Adrenal gland (tissue), 19 donors: ENCODE measurements at places on chromosomes 2 and 18. TPM values are rescaled to one million over a fixed set of nuclear protein-coding genes. Genes with fewer than 3 reads are reported as not detected.

GRCh38 chr2:55088400-55088799 lies 38.1 kb upstream of the RTN4 start:
- DNase-seq, result no peak
- no peak overlapping the region for H3K4me3 ChIP-seq
- H3K4me1 ChIP-seq, result no peaks in the 10 kb centered on the region
- no peak overlapping the region for H3K27ac ChIP-seq
- no peaks in the 10 kb centered on the region for H3K36me3 ChIP-seq

DNA sequence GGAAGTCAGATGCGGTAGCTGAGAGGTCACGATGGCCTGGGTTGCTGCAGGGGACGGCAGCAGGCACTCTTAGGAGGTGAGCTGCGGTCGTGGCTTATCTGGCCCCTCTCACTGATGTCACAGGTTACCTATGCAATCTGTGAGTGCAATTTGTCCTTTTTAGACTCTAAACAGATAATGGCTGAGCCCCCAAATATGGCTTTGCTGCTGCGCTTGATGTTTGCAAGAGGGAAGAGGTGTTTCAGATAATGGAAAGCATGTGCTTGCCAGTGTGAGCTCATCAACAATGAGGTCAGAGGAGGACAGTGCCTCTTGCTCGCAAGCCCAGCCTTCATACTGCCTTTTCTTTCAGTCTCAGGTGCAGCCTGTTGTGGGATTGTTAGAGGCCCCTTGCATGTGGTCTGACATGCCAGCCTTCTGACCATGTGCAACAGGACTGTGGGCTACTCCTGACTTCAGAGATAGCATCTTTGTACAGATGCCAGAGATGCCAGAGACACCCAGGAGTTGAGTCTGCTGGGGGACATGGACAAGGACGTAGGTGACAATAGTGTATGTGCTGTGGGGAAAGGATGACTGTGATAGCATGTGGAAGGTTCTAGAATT lies 151.3 kb downstream of the TANC1 start:
- peak; percentile 77 for DNase-seq
- H3K27ac ChIP-seq, result no peak overlapping the region
- H3K36me3 ChIP-seq, result no peaks in the 10 kb centered on the region
- H3K27me3 ChIP-seq, result no peaks in the 10 kb centered on the region
- H3K4me1 ChIP-seq, result peaks cover 9% of the 10 kb centered on the region

DNA sequence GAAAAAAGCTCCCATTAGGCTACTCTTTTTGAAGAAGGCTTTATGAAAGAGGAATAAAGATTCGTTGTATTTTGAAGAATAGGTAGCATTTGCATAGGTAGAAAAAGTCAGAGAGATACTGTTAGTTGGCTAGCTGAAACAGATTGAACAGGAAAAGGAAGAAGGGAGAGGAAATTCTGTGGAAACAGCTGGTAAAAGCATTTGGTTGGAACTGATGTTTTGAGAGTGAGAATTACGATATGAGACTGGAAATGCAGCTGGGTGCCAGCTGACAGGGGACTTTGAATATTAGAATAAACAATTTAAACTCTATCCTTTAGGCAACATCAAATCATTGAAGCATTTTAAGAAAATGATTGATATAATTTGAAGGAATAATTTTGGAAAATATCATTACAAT lies 96.7 kb upstream of the CNTNAP5 start:
- H3K4me1 ChIP-seq, result no peaks in the 10 kb centered on the region
- no peak overlapping the region for H3K27ac ChIP-seq
- no peaks in the 10 kb centered on the region for H3K27me3 ChIP-seq
- no peak overlapping the region for H3K4me3 ChIP-seq
- no peaks in the 10 kb centered on the region for H3K36me3 ChIP-seq
- DNase-seq, result no peak

RGPD5 gene
- 30.6 TPM for total RNA-seq

- no peaks in the 10 kb centered on the region for H3K27me3 ChIP-seq
- no peak for DNase-seq
- no peaks in the 10 kb centered on the region for H3K4me1 ChIP-seq
- H3K27ac ChIP-seq, result no peak overlapping the region
- H3K4me3 ChIP-seq, result no peak overlapping the region
- H3K36me3 ChIP-seq, result peaks cover 41% of the 10 kb centered on the region
Observed at GRCh38 chr2:131085646-131086045, 7.6 kb downstream of the FAM168B start.

GRCh38 chr2:161418715-161419637 lies 2.9 kb downstream of the TBR1 start:
- H3K4me1 ChIP-seq, result peaks cover 12% of the 10 kb centered on the region
- no peak for DNase-seq
- peaks cover 95% of the 10 kb centered on the region for H3K27me3 ChIP-seq
- no peak overlapping the region for H3K27ac ChIP-seq

KRCC1 gene
- 26.6 TPM for total RNA-seq

PIKFYVE gene
- total RNA-seq, result 28.5 TPM

SDC1 gene
- 26.9 TPM for total RNA-seq

ACYP2 gene
- 43.4 TPM for total RNA-seq

TP53I3 gene
- 18.9 TPM for total RNA-seq

GRCh38 chr2:20916604-20917286 lies 93.8 kb upstream of the LDAH start:
- H3K27ac ChIP-seq, result no peak overlapping the region
- peak; percentile 51 for DNase-seq
- no peaks in the 10 kb centered on the region for H3K27me3 ChIP-seq
- no peaks in the 10 kb centered on the region for H3K36me3 ChIP-seq

- H3K4me3 ChIP-seq, result no peak overlapping the region
- no peak overlapping the region for H3K27ac ChIP-seq
- no peak for DNase-seq
- no peaks in the 10 kb centered on the region for H3K36me3 ChIP-seq
- H3K4me1 ChIP-seq, result no peaks in the 10 kb centered on the region
Observed at GRCh38 chr2:224999754-225000153, 42.5 kb downstream of the DOCK10 start.

SULT1C4 gene
- total RNA-seq, result 14.4 TPM

SAG gene
- total RNA-seq, result 0.06 TPM

GRCh38 chr2:101146535-101146934 lies 4.6 kb downstream of the TBC1D8 start:
- H3K4me3 ChIP-seq, result no peak overlapping the region
- peaks cover 16% of the 10 kb centered on the region for H3K4me1 ChIP-seq
- H3K36me3 ChIP-seq, result no peaks in the 10 kb centered on the region
- no peak for DNase-seq

GRCh38 chr2:155372969-155373368 lies 674.5 kb downstream of the KCNJ3 start:
- no peak overlapping the region for H3K27ac ChIP-seq
- H3K36me3 ChIP-seq, result no peaks in the 10 kb centered on the region
- H3K27me3 ChIP-seq, result peaks cover 6% of the 10 kb centered on the region
- H3K4me3 ChIP-seq, result no peak overlapping the region
- DNase-seq, result no peak
- H3K4me1 ChIP-seq, result no peaks in the 10 kb centered on the region

DNA sequence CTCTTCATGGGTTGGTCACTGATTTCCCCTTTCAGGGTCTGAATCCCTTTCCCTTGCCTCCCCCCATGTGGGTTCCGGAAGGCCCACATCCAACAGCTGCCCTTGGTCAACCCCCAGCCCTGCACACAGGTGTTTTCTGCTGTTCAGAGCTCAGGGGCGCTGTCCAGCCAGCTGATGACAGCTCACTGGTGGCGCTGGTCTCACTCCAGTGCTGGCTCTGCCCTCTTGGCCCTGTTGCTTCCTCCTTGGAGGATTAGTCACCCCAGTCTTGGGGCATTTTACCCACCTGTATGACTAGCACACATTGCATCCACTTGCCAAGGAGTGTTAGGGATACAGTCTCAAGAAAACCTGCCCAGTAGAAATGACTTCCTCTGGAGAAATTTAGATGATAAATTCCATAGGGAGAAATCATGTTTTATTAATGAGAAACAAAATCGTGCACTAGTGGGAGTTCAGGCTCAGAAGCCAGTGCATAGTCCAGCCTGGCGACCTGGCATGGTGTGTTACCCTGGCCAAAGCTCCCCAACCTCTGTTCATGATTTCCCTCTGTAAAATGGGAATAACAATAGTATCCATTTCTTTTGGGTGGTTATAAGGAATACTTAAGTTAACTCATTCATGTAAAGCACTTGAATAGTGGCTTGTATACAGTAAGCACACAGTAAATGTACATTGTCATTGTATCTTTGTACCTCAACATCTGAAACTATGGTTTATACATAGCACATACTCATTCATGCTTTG lies 21.6 kb downstream of the CRIM1 start:
- no peak for DNase-seq
- H3K36me3 ChIP-seq, result no peaks in the 10 kb centered on the region
- H3K27ac ChIP-seq, result no peak overlapping the region
- no peak overlapping the region for H3K4me3 ChIP-seq
- peaks cover 20% of the 10 kb centered on the region for H3K4me1 ChIP-seq

DNA sequence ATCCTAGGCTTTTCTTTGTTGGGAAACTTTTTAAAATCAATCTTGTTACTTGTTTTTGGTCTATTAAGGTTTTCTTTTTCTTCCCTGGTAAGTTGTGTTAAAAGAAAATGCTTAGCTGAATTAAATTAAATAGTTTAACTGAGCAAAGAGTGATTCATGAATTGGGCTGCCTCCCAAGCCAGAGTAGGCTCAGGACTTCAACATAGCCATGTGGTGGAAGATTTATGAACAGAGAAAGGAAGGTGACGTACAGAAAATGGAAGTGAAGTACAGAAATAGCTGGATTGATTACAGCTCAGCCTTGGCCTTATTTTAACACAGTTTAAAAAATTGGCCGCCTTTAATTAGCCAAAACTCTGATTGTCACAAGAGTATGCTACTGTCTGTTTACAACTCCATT lies 27.9 kb upstream of the GALNT5 start:
- peak; percentile 64 for DNase-seq
- no peak overlapping the region for H3K27ac ChIP-seq
- H3K36me3 ChIP-seq, result no peaks in the 10 kb centered on the region

GPAT2 gene
- 0.55 TPM for total RNA-seq

DNA sequence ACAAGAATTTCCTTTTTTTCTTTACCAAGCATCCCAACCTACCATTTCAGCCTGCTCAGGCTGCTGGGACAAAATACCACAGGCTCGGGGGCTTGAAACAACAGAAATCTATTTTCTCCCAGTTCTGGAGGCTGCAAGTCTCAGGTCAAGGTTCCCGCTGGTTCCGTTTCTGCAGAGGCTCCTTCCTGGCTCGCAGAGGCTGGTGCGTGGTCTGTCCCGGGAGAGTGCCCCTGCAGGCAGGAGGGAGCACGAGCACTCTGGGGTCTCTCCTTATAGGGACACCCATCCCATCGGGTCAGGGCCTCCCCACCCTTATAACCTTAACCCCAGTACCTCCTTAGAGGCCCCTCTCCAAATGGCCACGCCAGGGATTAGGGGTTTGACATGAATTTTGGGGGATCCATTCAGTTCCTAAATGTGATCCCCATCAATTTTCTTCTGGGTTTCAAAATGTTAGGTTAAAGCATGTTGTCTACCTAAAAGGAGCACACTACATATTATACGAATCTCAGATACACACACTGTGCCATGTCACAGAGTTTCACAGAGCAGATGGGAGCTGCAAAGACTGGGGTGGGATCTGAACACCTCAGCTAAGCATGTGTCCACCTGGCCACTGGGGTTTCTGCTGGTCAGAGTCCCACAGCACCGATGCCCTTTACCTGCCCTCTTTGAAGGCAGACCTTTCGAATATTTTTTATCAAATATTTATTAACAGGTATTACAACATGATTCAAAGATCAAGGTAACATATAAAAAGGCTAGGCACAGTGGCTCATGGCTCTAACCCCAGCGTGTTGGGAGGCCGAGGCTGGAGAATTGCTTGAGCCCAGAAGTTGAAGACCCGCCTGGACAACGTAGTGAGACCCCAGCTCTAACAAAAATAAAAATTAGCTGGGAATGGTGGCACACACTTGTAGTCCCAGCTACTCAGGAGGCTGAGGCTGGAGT lies 17.6 kb upstream of the ADI1 start:
- H3K27ac ChIP-seq, result peak overlapping the region; percentile 97
- H3K4me1 ChIP-seq, result peaks cover 18% of the 10 kb centered on the region
- H3K4me3 ChIP-seq, result no peak overlapping the region
- peak; percentile 73 for DNase-seq
- no peaks in the 10 kb centered on the region for H3K27me3 ChIP-seq

IL37 gene
- not detected for total RNA-seq

GRCh38 chr2:579351-579886 lies 97.8 kb downstream of the TMEM18 start:
- H3K4me1 ChIP-seq, result no peaks in the 10 kb centered on the region
- H3K27ac ChIP-seq, result no peak overlapping the region
- H3K4me3 ChIP-seq, result no peak overlapping the region

DNA sequence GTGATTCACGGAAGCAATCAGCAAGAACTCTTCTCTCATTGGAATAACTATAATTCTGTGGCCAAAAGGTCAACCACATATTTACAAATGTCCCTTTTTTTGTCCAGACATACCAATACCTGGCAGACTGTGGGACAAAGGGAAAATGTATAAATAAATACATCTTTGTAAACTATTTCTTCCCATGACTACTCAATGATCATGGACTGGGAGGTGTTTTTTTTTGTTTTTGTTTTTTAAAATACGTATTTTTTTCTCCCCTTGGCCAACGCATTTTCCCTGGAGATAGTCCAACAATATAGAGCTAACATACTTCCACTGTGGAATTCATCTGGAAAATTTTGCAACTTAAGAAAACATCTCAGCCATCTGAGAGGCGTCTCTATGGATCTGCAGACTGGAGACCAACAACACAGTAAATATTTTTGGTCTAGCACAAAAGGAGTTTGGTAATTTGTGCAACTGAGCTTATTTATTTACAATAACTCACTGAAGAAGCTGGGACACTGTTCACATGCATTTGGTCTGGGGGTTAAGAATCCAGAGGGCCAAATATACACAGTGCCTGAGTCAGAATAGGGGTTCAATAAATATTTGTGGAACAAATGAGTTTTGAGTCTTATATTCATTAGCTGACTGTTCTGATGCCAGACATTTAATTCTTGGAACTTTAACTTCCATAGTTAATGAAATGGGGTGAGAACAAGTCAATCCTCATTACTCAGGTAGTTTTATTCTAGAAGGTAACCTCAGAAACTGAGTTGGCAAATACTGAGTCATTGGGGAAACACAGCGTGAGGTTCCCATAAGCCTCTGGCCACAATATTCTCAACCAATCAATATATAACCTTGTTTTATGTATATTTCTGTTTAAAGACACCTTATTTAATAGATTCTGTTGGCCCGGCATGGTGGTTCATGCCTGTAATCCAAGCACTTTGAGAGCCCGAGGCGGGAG lies 36.2 kb downstream of the CCBE1 start:
- no peak overlapping the region for H3K4me3 ChIP-seq
- DNase-seq, result no peak
- H3K27me3 ChIP-seq, result no peaks in the 10 kb centered on the region

DNA sequence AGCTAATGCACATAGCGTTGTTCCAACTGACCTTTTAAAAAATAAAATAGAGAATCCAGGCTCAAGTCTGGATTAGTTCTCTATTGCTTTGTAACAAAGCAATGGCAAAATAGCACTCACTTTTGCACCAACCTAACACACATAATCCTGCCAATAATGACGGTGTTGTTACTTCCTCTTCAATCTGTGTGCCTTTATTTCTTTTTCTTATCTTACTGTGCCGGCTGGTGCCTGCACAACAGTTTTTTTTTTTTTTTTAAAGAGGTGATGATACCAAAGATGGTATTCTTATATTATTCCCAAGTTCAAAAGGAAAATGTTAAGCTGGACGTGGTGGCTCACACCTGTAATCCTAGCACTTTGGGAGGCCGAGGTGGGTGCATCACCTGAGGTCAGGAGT lies 3.4 kb downstream of the PLB1 start:
- H3K27me3 ChIP-seq, result no peaks in the 10 kb centered on the region
- no peak for DNase-seq
- no peak overlapping the region for H3K27ac ChIP-seq
- H3K4me3 ChIP-seq, result no peak overlapping the region
- no peaks in the 10 kb centered on the region for H3K36me3 ChIP-seq
- no peaks in the 10 kb centered on the region for H3K4me1 ChIP-seq
